ENCODE measurements at places on chromosomes 1 and 21. TPM values are rescaled to one million over a fixed set of nuclear protein-coding genes. Genes with fewer than 3 reads are reported as not detected.

DNA sequence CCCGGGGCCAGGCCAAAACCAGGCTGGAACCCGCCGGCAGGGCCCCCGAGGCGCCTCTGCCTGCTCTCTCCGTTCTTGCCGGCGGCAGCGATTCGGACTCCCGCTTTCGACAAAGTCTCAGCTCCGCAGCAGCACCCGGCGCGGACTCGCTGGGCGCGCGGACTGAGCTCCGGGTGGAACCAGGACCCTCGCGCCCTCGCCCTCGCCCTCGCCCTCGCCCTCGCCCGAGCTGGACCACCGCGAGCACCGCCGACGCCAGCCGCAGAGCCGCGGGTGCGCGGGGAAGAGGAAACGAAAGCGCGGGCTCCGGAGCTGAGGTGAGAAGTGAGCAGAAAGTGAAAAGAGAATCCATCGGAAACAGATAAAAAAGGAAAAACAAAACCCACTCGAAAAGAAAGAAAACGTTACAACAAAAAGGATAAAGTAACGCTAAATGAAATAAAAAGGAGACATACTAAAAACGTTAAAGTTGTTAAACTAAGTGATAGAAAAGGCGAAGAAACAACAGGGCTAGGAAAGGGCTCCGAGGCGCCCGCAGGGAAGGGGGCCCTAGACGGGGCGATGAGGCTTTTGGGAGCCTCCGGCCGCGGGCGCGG lies 64.9 kb downstream of the MEF2D start:
- peak; percentile 54 for DNase-seq
- H3K27ac ChIP-seq = peak overlapping the region; percentile 81
- peaks cover 58% of the 10 kb centered on the region for H3K27me3 ChIP-seq

DNA sequence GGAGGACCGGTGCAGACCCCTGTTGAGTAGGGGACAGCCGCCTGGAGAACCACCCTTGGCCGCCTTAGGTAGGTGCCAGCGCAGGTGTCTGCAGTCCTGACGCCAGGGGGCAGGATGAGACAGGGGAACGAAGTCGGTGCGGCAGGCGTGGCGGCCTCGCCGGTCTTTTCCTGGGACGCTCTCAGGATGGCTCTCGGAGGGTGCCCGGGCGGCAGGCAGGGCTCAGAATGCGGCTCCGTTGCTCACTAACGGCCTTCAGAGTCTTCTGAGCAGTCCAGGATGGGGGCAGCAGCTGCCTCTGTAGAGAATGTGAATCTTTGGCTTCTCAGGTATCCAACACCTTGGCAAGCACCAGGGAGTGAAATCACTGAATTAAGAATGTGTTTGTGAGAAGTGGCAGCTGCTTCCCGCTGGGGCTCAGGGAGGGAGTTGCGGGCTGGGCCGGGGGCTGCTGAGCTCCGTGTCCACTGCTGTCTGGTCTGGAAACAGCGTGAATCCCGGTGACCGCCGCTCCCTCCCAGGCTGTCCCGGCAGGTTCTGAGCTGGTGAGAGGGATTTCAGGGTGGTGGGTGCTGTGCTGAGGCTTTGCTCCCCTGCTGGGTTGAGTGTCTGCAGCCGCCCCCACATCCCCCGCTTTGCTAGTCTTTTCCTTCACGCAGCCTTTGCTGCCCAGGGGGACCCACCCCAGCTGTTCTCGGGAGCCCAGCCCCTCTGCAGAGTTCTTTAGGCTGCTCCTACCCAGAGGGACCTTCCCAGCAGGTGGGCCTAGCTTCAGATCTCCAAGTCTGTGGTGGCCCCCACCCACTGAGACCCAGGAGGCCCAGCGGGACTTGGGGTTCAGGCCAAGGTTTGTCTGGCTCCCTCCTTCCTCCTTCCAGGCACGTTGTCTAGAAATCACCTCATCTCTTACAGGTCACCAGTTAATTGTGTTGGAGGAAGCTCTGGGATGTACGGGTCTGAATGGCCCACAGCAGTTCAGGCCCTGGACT lies 11.1 kb upstream of the C1orf174 start:
- no peak overlapping the region for H3K4me3 ChIP-seq
- no peaks in the 10 kb centered on the region for H3K36me3 ChIP-seq
- peak; percentile 41 for DNase-seq
- H3K4me1 ChIP-seq = peaks cover 22% of the 10 kb centered on the region

DNA sequence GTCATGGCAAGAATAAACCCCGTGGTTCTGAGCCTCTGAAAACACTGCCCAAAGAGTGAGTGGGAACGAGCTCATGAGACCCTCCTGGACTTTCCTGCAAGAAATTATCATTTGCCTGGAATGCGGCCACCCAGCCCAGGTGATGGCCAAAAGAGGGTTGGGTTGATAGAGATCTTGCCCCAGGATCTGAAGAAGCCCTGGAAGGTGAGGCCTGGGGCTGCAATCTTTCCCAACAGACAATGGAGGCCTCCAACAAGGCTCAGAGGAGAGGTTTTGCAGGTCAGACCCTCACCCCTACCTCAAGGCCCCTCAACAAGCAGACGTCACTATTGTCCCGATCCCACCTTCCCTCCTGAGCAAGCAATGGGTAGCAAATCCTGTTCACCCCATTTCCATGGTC lies 106.0 kb upstream of the SOD1 start:
- no peak for DNase-seq
- H3K4me3 ChIP-seq = no peak overlapping the region
- peaks cover 26% of the 10 kb centered on the region for H3K4me1 ChIP-seq
- no peaks in the 10 kb centered on the region for H3K36me3 ChIP-seq
- no peak overlapping the region for H3K27ac ChIP-seq
- peaks cover 2% of the 10 kb centered on the region for H3K27me3 ChIP-seq

DNA sequence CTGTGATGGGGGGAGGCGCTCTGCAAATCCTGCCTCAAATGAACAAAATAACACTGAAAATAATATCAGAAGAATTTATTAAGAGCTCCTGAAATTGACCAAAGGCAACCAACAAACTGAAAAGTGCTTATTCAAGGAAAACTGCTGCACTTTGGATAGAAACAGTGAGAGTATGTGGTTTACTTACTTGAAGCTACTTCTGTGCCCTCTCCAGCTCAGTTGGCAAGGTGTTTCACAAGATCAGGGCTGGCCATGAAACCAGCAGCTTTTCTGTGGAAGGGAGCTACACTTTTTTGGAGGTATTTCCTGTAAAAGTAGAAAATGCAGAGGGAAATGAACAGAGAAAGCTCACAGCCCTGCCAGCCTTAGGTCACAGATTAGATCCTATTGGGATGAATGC lies 310.0 kb upstream of the SPAG17 start:
- H3K4me3 ChIP-seq = no peak overlapping the region
- no peak for DNase-seq

BOLA1 gene
- 10.7 TPM for total RNA-seq

DNA sequence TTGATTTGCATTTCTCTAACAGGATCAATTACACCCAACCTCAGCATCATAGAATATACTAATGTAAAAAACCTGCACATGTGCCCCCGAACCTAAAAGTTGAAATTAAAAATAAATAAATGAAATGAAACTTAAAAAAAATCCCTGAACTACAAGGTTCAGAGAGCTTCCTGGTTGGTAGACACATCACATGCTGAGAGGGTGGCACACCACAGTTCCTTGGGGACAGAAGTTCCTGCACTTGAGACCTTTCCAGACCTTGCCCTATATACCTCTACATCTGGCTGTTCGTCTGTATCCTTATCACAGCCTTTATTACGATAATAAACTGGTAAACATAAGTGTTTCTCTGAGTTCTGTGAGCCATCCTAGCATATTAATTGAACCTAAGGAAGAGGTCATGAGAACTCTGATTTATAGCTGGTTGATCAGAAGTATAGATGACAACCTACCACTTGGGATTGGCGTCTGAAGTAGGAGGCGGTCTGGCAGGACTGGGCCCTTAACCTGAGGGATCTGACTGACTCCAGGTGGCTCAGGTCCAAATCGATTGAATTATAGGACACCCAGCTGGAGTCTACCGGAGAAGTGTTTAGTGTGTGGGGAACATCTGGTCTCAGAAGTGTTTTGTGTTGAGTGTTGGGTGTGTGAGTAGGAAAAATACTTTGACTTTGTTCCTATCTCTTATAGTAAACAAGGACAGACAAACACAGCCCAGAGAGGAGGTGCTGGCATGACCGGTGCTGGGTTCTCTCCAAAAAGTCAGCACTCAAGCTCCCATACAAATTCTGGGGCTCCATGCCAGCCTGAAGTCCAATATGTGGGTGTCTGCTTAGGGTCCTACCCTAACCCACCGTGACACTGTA lies 19.0 kb downstream of the C1orf115 start:
- no peaks in the 10 kb centered on the region for H3K36me3 ChIP-seq

OR6K3 gene
- not detected for total RNA-seq

DNA sequence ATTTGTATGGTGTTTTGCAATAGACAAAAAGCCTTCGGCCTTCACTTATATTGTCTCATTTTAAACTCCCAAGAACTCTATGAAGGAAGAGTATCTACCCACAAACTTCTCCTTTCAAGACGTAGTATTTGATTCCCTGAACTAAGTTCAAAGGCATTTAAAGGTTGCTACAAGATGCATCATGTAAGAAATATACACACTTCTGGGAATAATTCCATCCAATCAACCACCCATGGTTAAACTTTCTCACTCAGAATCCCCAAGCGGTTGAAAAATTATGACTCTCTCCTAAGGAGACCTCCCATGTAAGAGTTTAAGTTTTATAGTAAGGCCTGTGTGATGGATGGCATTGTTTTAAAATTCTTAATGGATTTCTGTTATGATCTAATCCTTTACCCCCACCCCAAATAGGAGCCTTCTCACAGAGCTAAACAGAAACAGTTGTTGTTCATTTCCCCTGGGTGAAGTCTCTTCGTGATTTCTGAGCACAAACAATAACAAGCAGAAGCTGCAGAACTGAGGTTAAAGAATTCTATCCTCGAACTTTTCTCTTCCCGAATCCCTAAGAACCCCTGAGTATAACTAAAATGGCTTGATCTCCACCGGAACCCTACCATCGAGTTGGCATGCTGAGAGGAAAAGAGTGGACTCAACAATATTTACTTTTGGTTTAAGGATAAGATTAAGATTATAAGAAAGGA lies 185.0 kb downstream of the TGFBR3 start:
- no peaks in the 10 kb centered on the region for H3K4me1 ChIP-seq
- DNase-seq = no peak
- H3K27me3 ChIP-seq = no peaks in the 10 kb centered on the region
